ENCODE measurements at places on chromosomes 5 and 9.
A peak's percentile ranks its signal among the peaks of the same experiment; 100 is the strongest.

- no peak for DNase-seq
Observed at GRCh38 chr9:100222674-100223073, 123.6 kb downstream of the INVS start.

GRCh38 chr9:37801959-37802711 is 1.5 kb downstream of the DCAF10 start:
- DNase-seq = no peak

DNA sequence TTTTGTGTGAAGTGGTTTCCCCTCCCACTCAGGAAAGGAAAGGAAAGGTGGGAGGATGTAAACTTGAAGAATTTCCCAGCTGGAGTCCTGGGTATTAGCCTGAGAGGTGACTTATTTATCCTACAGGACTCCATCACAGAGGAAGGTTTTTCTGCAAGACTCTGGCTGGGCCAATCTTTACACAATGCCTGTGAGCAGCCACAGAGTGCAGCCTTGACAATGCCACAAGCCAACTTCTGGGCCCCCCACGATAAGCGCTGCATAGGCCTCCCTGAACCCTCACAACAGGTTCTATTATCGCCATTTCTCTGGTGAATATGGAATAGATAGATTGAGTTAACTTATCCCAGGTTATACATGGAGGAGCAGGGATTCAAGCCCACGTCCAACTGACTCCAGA is 12.4 kb downstream of the TTC39B start:
- DNase-seq = no peak

- DNase-seq = no peak
Observed at GRCh38 chr9:36956908-36957307, 77.2 kb downstream of the PAX5 start.

- no peak for DNase-seq
Observed at GRCh38 chr9:137250329-137251193, 525 bp upstream of the STPG3 start.

DNA sequence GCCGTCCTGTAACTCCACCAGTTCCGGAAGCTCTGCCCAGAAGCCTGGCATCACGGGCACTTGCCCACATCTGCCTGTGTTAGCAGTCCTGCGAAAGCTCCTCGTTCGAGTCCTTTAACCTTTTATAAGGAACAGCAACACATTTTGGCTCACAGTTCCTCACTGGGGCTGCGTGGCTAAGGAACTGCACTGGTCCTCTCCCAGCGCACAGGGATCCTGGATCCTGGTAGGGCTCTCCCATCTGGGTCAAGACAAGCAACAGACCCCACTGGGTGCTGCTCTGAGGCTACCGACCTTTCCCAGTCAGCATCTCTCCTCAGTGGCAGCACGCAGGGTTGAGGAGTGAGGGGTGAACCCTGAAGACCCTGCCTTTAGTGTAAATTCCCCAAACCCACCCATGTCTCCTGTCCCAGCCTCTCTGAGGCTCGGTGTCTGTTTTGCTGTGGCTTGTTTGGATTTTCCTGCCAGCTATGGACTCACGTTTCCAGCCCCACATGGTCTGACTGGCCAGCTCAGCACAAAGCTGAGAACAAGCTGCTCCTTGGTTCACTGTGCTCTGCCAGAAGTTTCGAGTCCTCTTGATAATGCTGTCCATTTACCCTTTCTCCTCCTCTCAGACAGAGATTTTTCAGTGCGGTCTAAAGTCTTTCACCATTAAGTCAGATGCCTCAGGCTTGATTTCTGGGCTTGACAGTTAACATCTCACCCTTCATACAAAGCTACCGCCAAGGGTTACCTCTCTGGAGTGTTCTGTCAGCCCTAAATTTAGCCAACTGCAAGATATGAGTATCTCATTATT is 80.0 kb downstream of the AK8 start:
- no peak for DNase-seq

DNA sequence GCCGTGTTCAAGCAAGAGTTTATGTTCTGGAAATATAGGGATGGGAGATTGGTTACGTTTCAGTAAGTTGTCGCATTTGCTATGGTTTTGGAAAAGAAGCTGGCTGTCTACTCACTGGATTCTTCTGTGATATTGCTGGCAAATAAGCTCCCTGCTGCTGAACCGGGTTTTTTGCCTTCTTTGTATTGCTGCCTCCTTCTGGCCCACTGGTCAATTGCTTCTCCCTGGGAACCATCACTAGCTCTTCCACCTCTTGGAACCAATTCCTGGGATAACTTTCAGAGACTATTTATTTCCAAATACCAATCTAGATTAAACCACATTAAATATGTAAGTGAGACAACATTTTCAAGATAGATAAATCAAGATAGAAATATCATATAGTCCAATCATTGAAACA is 43.0 kb downstream of the NUDT12 start:
- DNase-seq = no peak

DNA sequence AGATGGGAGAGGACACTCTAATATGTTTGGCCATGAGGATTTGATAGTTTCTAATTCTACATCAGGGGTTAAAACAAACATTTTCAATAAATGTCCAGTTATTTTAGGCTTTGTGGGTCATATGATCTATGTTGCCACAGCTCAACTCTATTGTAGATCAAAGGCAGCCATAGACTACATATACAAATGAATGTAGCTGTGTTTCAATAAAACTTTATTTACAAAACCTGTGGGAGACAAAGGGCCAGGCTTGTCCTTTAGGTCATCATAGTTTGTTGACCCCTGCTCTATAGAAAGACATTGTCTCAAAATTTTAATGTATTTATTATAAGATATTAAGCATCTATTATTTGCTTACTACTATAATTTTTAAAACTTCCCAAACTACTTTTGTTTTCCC is 325.4 kb upstream of the MEF2C start:
- DNase-seq = no peak

DNA sequence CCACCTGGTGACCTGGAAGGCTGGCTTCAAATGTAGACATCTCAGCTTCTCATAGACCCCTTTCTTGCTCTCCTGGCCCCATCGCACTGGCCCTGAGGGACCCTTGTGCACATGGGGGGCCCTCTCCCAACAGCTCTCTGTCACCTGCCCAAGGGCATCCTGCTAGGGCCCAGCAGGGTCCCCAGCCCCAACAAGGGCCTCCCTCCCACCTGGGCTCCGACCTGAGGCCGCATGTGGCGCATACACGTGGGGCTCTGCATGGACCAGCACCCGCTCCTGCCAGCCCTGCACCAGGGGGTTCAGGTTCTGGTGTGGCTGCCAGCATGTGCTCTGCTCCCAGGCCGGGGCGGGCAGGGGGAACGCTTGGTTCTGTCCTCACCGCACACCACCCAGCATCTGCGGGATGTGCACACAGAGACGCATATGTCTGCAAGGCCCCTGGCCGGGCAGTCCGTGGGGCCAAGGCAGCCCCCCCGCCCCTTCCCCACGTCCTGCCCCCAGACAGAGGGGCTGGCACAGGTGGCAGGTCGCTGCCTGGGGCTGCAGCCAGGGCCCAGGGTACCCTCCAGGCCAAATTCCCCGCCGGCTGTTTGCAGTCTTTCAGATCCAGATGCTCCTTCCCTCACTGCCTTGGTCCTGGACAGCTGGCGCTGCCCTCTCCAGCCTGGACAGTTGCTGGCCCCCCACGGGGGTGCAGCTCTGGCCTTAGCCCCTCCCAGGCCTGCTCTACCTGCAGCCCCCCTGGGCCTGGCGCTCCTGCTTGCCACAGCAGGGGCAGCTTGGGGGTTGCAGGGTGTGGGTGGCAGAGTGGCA is 17.9 kb upstream of the NRARP start:
- no peak for DNase-seq

- DNase-seq = no peak
Observed at GRCh38 chr5:121982893-121983285, 21.1 kb downstream of the SRFBP1 start.

DNA sequence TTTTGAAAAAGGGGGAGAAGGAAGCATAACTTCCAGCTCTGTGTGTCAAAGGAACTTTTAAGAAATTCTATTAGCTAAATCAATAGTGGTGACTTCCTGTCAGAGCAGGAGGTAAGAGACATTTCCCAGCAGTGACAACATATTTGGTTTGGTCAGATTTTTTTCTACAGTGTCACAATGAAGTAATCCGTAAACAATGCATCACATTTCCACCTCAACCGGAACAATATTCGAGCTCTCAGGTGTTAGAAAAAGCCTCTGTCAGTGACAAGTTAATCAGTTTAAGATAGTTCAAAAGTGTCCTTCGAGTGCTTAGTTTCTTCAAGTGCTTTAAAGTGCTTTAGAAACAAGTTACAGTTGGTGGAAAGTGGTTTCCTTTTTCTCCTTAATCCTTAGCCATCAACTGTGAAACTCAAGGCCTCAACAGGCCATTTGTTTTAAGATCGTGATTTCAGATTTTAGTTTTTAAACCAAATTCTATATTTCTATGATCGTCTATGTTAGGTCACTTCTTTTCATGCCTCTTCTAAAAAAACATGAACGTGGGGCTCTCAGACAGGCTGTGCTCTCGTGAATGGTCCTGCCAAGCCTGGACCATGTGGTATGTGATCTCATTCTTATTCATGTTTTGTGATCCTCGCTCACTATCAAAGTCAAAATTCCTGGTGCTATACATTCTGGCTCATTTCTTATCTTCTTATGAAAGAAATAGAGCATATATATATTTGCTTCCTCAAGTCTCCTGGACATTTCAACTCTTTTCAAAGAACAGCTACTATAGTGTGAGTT is 181.9 kb upstream of the HMHB1 start:
- DNase-seq = no peak

DNA sequence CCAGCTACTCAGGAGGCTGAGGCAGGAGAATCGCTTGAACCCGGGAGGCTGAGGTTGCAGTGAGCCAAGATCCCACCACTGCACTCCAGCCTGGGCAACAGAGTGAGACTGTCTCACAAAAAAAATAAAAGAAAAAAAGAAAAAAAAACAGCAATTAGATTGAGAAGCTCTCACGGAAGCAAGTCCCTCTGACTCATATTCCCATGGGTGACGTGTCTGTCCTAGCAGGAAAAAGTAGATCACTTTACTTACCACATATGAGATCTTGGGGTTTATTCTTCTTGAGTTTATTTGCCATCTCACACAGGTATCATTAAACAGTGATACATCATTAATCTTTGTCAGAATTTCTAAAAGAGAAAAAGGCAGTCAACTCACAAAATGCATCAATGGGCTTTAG is 62.6 kb downstream of the SUSD1 start:
- DNase-seq = no peak

DNA sequence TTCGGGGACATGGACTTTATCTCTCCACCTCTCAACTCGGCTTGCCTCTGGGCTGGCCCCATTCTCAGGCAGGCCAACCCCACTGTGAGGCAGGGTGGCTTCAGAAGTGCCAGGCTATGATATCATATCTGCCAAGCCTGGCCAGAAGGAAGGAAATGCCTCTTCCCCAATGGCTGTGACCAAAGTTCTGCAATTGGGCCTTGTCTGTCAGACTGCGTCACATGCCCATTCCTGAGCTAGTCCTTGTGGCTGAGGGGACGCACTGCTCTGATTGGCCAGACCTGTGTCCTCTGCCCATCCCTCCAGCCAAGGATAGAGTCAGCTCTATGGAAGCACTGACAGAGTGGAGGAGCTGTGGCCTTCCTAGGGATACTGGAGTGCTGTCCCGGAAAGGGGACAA is 11.9 kb downstream of the SMIM23 start:
- DNase-seq = no peak

DNA sequence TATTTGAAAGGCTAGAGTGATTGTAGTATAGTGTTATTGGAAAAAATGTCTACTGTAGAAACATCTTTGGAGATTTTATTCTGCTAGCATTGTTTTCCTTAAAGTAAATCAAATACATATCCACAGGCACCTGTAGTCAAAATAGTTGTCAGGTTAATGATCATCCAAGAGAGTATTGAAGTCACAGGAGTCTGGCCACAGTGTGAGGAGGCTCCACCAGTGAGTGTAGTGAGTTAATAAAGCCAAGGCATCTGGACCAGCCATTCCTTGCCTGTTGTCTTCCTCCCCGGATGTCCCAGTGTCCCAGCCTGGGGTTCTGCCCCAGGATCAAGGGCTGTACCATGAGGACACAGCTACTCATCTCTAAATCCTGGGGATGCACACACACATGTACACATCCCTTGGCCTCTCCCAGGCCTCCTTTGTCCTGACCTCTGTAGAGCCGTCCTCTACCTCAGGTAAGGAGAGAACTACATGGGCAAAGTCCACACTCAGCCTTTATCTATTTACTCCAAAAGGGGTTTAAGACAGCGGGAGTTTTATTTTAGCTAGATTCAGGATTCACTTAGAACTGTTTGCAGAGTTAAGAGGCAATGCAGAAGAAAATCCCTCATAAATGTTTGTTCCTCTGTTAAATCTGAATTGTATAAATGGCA is 3.7 kb downstream of the PIK3R1 start:
- no peak for DNase-seq

GRCh38 chr5:30572279-30572678 is 621.2 kb upstream of the CDH6 start:
- no peak for DNase-seq

GRCh38 chr5:168327994-168328393 is 36.5 kb downstream of the WWC1 start:
- no peak for DNase-seq

GRCh38 chr9:137108608-137109249 is 5.8 kb downstream of the DPP7 start:
- no peak for DNase-seq

- no peak for DNase-seq
Observed at GRCh38 chr9:89477384-89477783, 20.5 kb downstream of the SEMA4D start.

DNA sequence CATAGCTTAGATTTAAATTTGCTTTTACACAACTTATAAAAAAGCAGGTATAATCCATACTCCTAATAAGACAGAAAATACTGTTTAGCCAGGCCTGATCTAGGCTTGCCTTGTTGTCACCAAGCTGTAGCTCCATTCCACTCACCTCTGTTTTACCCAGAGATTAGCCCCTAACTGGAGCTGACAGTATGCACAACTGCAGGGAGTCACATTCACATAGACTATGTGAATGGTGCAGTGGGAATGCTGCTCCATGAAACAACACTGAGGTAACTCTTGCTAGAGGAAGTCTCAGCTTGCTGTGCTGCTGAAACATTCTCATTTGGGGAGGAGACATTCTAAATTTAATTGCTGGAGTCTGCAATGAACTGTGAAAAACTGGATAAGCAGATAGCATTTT is 209.1 kb downstream of the TMEM232 start:
- no peak for DNase-seq

GRCh38 chr9:19969721-19970120 is 180.9 kb upstream of the SLC24A2 start:
- DNase-seq = no peak

GRCh38 chr5:109788596-109788995 is 98.9 kb downstream of the MAN2A1 start:
- DNase-seq = no peak

DNA sequence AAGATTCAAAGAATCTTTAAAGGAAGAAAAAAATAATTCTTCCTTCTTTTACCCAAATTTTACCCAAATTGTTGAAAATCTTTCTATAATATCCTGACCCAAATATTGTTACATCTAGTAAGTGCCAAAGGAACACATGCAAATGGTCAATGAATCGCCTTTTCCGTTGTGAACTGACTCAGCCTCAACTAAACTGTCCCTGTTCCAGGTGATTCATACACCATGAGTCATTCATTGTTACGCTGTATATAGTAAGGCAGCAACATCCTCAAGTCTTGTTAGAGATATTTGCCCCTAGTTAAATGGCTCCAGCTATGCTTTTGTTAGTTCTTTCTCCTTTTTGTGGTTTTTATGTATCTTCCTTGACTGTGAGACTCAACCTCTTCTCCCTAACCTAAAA is 9.7 kb downstream of the PTGER4 start:
- peak; percentile 30 for DNase-seq
